ENCODE measurements at places on chromosomes 7 and 10. TPM values are rescaled to one million over a fixed set of nuclear protein-coding genes. Genes with fewer than 3 reads are reported as not detected.

CYP3A4 gene
- 1.8 TPM for total RNA-seq

DNA sequence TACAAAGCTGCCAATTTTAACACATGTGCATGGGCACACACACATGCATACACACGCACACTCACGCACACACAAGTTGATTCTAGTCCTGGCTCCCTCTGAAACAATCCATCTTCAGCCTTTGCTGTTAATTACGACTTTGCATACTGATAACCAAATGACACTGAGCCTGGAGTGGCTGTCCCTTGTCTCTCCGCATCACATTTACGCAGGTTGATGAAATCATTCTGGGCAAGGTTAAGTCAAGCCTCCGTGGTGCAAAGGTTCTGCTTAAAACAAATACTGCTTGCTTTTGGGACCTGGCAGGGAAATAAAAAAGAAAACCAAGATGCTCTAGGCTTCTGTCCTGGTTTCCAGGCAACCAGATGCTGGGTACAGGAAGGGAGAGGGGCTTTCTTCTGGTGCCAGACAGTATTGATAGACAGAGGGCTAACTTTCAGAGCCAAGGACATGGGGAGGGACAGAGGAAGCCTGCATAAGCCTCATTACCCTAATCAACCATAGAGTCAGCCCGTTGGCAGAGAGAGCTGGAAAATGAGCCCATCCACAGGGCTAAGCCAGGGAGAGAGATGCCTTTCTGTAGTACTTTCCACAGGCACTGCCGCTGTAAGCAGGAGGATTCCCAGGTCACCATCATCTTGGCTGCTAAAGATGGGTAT is 233.0 kb downstream of the WDR11 start:
- no peak for DNase-seq

- DNase-seq: no peak
These were observed 19.0 kb downstream of the VPS26A start for GRCh38 chr10:69142983-69143382.

GRCh38 chr10:77406764-77407430 is 230.7 kb downstream of the KCNMA1 start:
- DNase-seq: no peak

DNA sequence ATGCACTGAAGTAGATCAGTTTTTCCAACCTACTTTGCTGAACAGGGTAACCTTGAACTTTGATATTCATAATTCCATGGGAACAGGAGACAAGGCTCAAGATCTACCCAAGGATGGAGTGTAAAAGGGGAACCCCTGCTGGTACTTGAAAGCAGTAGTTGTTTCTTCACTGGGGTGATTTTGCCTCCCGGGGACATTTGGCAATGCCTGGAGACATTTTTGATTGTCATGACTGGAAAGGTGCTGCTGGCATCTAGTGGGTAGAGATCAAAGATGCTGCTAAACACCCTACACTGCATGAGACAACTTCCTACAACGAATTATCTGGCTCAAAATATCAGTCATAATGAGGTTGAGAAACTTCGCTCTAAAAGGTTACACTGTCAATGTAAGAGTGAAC is 214.8 kb upstream of the CTBP2 start:
- no peak for DNase-seq

GRCh38 chr10:124829447-124830115 is 28.0 kb downstream of the ABRAXAS2 start:
- no peak for DNase-seq

Data from testis (tissue), 5 donors.